CD4-positive, alpha-beta T cell treated with Interleukin-10 for 1 hour (primary cell): ENCODE measurements at places on chromosomes 11 and 22.

DNA sequence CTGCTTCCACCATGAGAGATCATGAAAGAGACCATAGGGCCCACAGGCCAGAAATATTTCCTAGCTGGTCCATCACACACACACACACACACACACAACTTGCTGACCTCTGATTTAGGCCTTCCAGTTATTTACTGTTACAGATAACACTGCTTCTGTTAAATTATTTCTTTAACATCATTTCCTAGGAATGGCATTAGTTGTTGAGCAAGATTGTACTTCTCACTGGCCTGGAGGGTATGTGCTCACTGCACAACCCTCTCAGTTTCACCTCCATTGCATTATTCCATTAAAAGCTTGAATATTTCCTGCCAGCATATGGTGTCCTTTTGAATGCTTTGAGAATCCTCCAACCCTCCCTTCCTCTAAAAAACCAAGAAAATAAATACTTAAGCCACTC lies 104.4 kb downstream of the MICAL2 start:
- DNase-seq: no peak

DNA sequence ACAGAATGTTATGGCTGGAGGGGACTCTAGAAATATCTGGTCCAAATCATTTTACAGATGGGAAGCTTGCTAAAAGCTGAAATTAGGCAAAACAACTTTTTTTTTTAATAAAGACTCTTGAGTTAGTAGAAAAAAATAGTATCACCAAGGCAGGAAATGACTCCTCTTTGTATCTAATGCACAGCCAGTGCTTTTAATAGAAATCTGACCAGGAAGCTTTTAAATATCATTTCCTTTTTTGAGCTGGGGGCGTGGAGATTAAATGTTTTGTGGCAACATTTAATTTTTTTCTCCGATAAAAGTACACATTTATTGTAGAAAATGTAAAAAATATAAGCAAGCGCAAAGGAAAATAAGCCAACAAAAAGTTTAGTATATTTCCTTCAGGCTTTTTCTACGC lies 22.5 kb downstream of the TRAF6 start:
- DNase-seq: no peak

- DNase-seq: no peak
Measured at GRCh38 chr11:28887681-28888080, 779.5 kb downstream of the METTL15 start.

- DNase-seq: peak; percentile 11
Measured at GRCh38 chr11:123742031-123742723, 717 bp upstream of the ZNF202 start.

DNA sequence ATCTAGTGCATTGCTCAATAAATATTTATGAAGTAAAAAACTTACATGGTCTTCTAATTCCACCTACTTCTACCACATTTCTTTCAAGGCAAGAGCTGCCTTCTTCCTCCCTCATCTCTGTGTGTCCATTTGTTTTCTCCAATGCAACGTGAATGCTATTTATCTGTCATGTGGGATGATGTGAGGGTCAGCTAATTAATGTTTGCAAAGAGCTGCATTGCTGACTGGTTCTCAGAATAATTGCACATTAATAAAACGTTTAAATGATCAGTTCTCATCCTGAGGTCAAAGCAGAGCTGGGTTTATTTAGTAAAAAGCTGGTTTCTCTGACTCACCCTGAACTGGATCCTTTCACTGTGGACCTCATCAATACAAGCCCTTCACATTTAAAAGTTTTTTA lies 8.7 kb downstream of the TENM4 start:
- DNase-seq: no peak
